ENCODE measurements at places on chromosomes 16 and 17.

GRCh38 chr16:78605548-78606101, 506.2 kb downstream of the WWOX start:
- DNase-seq: no peak

DNA sequence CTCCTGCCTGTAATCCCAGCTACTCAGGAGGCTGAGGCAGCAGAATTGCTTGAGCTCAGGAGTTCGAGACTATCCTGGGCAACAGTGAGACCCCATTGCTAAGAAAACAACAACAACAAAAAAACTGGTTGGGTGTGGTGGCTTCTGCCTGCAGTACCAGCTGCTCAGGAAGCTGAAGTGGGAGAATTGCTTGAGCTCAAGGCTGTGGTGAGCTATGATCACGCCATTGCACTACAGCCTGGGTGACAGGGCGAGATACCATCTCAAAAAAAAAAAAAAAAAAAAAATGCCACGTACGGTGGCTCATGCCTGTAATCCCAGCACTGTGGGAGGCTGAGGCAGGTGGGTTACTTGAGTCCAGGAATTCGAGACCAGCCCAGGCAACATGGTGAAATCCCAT, 34.1 kb downstream of the NME2 start:
- no peak for DNase-seq

GRCh38 chr16:81318711-81319110, 3.9 kb downstream of the GAN start:
- DNase-seq: no peak

DNA sequence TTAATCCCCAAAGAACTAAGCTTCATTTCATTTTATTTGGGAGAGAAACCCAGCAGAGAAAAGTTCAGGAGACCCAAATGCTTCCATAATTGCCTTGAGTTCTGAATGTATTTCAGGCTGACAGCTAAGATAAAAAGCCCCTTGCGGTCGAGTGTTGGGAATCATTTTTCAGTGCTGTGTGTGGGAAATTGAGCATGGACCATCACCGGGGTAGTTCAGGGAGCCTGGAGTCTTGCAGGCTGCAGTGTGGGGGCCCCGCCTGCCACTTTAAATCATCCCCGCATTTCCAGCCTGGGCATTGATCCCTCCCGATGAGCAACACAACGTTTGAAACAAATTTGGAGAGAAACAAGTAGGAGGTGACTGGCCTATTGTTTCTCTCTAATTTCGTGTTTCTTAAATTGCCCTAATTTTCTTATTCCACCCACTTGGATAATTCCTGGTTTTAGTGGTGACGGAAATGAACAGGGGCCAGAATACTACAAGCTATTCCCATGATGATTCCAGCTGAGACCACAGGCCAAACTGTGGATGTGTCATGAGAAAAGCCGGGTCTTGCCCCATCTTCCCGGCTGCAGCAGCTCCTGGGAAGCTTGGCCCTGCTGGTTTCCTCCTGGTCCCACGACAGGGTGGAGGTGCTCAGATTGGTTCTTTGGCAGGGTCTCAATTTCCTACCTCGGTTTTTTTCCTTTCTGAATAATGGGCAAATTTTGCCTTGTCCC, 75.1 kb downstream of the FOXL1 start:
- no peak for DNase-seq
